Retina (tissue), 1 donor: ENCODE measurements at places on chromosomes 3 and 15.

DNA sequence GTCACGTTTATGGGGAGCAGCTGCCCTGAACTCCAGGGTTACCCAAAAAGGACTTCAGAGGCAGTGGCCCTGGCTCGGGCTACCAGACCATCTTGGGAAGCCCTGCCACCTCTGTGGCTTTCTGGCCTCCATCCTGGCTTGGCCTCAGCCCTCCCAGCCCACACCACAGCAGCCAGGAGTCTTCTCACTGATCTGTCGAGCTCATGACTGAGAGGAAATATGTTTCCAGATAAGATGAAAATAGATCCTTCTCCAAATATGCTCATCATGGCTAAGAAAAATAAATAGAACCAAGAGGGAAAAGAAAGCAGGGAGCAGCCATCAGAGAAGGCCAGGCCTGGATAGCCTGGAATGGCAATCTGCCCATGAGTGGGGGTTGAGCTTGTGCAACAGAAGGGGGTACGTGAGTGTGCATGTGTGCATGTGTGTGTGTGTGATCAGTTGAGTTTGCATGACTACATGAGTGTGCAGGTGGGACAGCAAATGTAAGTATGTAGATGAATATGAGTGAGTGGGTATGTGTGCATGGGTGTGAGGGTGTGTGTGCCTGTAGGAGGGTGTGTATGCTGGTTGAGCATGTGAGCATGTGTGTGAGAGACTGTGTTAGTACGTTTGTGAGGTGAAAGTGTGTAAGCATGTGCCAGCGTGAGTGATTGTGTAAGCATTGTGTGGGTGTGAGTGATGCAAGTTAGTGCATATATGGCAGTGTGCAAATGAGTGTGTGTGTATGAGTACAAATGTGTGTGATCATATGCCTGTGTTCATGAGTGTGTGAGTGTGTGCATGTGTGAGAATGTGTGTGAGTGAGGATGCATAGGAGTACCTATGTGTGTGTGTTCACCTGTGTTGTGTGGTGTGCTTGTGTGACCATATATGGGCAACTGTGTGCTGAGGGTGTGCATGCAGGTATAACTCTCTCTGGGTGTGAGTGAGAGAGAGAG is 9.9 kb upstream of the RFT1 start:
- no peak for DNase-seq

- DNase-seq = no peak
Observed at GRCh38 chr3:29334706-29335105, 53.8 kb downstream of the RBMS3 start.

DNA sequence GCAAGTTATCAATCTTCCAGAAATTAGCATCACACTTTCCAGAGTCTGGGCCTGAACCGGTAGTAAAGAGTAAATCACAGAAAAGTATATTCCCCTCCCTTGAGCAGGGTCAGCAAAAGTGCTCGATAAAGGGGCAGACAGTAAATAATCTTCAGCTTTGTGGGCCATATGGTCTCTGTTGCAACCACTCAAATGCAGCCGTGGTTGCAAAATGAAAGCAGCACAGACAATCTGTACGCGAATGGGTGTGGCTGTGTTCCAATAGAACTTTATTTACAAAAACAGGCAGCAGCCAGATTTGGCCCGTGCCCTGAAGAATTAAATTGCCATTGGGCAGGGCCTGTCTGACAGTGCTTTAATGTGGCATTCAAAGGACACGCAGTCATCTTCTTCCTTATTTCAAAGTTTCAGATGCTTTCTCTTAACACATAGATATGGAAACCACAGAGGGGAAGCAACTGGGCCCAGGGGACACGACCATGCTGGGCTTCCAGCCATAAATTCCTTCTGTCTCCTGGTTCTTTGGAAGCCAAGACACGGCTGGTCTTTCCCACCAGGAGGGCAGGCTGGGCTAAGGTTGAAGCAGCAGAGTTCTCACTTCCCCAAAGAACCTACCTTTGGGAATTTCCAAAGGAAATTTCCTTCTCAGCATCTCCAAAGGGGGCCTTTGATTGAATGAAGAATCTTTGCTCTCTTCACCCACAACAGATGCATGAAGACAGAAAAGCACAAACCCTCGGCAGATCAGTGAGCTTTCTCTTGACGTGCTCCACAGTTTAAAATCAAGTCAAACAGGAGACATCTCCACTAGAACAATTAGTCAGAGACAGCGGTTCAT is 489.8 kb upstream of the PROK2 start:
- DNase-seq = no peak

GRCh38 chr3:13507247-13507569 is 27.1 kb downstream of the HDAC11 start:
- no peak for DNase-seq

DNA sequence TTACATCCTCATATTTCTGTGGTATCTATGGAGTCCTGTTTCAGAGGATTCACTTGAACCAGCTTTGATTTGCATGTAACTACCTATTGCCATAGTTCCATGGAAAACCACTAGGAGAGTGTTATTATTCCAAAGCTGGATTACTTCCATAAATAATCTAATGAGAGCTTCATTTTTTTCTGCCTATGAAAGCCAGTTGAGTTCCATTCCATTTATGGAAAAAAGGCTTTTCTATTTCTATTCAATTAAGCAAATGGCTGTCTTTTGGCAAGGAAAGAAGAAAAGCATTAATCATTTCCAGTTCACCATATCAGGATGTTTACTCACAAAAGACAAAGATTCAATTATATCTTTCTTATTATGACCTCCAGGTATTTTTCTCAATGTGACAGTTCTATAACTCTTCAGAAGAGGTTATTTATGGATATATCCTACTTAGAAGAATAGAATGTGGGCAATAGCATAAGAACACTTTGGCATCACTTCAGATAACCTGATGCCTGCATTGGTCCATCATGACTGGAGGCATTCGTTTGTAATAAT is 259.9 kb upstream of the ZPLD1 start:
- DNase-seq = no peak

DNA sequence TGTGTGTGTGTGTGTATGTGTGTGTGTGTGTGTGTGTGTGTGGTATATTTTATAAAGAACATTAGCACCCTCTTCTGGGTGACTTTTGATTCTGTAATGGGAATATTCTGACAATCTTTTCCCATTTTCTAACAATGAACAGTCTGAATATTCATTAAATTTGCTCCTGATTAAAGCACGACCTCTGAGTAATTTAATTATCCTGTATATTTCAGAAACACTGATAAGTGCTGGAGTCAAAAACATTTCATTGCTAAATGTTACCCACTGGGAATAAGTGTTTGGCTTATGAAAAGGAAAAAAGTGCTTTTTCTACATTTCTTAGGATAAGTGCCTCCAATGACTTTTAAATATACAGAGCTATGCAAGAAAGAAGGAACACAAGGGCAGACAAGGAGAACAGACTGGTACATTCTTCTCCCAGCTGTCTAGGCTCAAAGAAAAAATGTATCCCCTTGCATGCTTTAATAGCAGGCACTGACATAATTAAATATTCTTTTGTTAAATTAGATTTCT is 32.3 kb upstream of the SYNPR start:
- no peak for DNase-seq

GRCh38 chr3:42421818-42422796 is 11.7 kb upstream of the LYZL4 start:
- DNase-seq = no peak

- DNase-seq = no peak
Observed at GRCh38 chr3:157544501-157545130, 41.4 kb upstream of the VEPH1 start.

GRCh38 chr3:8499181-8499611 is 2.4 kb upstream of the LMCD1 start:
- no peak for DNase-seq

DNA sequence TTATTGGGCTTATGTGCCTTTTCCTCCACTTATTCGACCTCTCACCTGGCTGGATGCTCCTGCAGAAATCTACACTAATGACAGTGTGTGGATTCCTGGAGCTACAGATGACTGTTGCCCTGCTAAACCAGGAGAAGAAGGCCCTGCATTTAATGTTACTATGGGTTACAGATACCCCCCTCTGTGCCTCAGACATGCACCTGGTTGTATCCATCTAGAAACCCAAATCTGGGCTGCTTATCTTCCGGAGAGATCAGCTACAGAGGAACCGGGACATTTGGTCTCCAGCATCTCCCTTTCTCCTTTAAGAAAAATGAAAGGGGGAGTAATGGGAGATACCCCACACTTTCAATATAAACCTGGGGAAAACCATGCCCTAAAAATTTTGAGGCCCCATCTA is 710.0 kb downstream of the ROBO1 start:
- DNase-seq = no peak

GRCh38 chr15:26635105-26635504 is 137.8 kb downstream of the GABRB3 start:
- no peak for DNase-seq

DNA sequence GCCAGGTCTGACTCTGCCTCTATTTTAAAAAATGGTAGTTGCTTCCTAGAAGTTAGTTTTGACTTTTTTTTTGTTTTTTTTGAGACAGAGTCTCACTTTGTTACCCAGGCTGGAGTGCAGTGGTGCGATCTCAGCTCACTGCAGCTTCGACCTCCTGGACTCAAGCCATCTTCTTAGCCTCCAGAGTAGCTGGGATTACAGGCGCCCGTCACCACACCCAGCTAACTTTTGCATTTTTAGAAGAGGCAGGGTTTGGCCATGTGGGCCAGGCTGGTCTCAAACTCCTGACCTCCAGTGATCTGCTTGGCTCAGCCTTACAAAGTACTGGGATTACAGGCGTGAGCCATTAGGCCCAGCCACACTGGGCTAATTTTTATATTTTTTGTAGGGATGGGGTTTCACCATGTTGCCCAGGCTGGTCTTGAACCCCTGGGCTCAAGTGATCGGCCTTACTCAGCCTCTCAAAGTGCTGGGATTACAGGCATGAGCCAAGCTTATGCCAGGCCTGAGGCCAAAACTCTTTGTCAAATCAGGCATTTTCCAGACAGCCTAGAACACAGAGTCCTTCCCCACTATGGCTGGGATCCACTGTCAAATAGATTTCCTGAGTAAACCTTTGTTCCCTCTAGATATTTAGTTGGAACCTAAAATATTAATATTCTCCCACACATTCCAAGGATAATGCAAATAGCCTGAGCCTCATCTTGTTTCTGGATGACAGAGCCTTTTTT is 13.7 kb downstream of the C3orf62 start:
- DNase-seq = no peak

DNA sequence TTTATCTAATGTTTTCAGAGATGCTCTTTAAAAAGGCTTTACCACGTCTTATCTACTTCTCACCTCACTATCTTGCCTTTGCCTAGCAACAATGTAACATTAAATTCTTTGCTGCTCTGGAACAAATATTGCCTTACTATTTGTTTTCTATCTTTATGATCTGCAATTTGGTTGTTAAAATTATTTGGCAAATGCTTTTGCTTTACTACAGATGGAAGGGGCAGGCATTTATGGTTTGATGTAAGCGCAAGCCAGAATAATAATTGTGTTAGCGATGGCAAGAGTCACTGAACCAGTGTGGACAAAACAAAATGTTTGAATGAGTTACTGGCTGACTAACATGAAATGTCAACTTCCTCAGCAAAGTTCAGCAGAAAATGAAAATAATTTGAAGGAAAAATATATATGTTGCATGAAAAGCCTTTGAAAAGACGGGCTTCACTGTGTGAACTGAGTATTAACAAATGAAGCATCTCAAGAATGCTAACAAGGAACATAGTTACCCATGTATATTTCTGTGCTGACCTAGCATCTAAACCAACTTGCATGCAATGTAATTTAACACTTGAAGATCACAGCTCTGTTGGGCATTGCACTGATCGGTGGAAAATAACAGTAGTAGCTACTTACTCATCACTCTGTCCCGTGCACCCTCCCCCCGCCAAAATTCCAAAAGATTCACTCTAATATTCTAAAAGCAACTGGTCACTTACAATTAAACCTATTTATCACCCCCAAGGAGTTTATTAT is 454.0 kb upstream of the ARHGEF26 start:
- no peak for DNase-seq

DNA sequence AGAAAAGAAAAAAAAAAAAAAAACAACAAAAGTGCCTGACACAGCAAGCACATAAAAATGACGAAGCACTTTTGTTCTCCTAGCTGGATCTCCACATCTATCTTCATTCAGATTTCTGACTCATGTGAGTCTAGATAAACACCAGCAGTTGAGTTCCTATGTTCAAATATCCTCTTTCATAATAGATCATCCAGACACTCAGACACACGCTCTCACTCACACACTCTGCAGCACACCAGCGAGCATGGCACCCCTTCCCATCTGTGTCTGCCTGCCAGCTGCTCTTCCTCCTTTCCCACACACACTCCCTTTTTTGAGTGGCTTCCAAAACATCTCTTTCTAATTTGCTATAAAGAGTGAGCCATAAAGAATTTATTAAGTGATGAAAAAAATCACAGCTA is 19.8 kb upstream of the CELF6 start:
- DNase-seq = no peak

GRCh38 chr15:58043192-58043903 is 22.2 kb downstream of the ALDH1A2 start:
- DNase-seq = no peak

GRCh38 chr3:26449996-26450395 is 172.6 kb upstream of the LRRC3B start:
- no peak for DNase-seq

DNA sequence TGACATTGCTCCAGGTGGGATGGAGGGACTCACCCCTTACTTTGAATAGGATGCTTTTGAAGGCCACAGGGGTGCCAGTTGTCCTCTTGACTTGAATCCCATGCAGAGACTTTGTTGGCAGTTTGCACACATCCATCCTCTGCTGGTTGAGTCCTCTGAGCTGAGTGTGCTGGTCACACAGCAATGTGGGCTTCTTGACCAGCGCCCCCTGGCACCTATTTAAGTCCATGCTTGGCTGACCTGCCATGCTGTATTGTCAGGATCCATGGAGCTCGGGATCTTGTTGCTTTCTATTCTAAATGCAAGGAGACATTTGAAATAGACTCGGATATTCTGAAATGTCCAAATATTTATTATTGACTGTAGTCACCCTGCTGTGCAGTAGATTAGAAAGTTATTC is 19.8 kb downstream of the RAB7A start:
- no peak for DNase-seq

DNA sequence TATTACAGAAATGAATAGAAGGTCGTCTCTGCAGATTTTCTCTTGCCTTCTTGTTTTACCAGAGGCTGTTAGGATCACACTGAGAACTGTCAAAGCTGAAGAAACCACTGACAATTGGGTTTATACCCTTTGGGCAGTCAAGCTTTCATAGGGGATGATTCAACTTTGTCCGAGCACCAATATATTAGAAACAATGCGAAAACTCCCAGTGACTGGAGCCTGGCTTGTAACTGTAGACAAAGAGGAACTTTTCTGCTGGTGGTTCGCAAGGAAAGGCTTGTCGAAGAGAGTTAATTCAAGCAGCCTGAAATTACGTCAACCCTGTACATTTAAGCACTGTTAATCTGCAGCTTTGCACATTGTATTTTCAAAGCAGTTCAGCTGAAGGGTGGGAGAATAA is 193.2 kb upstream of the ZNF385D start:
- peak; percentile 82 for DNase-seq

DNA sequence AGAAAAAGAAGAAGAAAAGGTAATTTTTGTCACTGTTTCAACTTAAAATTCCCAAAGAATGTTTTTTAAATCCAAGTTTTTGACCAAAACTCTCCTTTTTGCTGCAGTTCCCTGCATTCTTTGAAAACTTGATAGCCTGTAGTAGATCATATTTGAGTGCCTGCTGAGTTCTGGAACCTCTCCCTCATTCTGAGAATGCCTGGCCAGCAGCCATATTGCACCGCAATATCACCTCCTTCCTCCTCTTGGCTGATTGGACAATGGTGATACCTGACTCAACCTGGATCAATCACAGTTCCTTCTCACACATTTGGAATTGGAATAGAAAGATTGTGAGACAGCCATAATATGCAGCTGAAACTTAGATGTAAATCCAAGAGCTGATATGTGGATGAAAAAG is 97.6 kb upstream of the GAP43 start:
- no peak for DNase-seq
